Endodermal cell (in vitro differentiated cells): ENCODE measurements at places on chromosomes 12 and 14. TPM values are rescaled to one million over a fixed set of nuclear protein-coding genes. Genes with fewer than 3 reads are reported as not detected.

DNA sequence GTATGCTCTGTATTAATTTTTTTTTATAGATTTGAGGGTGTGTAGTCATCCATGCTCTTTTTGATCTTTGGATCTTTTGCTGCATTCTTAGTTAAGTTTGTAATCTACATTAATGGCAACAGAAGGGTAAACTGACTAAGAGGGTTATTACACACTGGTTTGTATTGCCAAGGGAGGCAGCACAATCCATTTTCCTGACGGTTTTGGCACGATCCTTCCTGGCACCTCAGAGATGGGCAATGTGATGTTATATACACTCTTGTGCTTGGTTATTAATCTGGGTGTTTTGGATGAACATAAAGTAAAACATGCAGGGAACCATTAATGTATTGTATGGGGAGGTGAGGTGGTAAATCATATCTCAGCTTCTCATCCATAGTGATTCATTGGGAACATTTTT lies 98.8 kb upstream of the SLC38A2 start:
- DNase-seq = no peak

DNA sequence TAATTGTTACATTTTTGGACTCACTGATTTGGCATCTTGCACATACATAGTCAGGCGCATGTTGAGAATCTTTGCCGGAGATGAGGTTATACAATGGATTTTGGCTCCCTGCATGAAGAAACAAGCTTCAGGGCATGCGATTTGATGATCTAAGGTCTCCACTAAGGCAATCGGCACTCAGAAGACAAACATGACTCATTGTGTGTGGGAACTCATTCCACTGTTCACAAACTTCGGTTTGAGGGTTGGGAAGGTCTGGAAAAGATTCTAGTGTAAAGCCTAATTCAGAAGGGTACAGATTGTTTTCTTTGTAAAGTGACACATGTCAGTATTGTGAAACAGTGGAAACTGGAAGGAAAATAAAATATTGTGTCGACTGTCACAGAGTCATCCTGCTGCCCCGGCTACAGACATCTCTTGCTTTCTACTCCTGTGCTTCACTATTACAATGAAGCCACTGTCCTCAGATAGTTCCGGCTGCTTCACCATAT lies 192.6 kb upstream of the HMGA2 start:
- DNase-seq = no peak

DNA sequence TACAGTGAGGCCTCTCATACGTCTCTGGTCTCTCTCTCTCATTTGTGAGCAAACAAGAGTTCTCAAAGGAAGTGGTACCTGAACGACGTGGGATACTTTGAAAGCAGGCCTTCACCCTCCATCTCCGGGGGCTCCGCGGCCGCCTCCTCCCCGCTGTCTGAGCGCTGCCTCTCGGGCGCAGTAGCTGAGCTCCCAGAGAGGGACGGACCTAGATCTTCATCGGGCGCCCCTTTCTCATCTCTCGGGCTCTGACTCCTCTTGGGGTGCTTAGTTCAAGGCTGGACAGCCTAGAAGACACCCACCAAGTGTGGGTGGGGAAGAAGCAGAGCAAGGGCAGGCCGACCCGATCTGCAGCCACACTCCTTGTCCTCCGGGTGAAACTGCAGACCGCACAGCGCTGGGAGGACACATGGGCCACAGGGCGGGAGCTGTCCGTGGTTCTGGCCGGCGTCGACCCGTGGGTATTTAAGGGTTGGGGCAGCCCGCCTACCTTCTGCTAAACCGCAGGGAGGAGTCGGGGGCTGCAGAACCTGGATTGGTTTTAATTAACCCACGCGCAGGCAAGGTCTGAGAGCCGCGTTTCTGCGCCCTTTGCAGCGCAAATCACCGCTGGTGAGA lies 92.7 kb downstream of the PAH start:
- peak; percentile 98 for DNase-seq

GRCh38 chr12:92028441-92028709 lies 117.3 kb downstream of the BTG1 start:
- no peak for DNase-seq

DNA sequence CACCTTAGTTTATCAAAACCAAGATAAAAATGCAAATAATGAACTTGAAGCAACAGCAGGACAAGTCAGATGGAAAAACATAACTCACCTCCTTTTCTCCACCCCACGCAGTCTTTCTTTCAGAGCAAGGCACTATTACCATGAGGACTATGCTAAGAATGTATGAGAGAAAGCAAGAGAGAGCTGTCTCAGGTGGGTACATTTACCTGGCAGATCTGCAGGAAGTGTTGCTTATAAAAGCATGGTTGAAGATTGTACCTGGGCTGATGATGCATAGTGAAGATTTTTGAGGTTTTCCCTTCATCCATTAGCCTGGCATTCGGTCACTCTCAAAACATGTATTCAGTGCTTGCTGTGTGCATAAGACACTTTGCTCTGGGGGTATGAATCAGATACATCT lies 68.8 kb upstream of the IFNG-AS1 start:
- no peak for DNase-seq

- DNase-seq = no peak
Measured at GRCh38 chr12:15274561-15274967, 47.7 kb upstream of the PTPRO start.

- peak; percentile 58 for DNase-seq
Measured at GRCh38 chr12:99154216-99154982, 493.2 kb upstream of the GARIN6 start.

DNA sequence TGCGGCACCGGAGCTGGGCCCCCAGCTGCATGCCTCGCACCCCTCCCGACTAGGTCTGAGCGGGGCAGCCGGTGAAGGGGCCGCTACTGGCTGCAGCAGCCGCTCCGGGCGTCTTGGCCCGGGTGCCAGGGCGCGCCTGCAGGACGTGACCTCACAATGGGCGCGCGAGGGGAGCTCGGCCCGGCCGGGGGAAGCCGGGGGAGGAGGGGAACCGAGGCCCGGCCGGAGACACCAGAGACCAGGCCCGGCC lies 353 bp downstream of the BAG5 start:
- DNase-seq = no peak

DNA sequence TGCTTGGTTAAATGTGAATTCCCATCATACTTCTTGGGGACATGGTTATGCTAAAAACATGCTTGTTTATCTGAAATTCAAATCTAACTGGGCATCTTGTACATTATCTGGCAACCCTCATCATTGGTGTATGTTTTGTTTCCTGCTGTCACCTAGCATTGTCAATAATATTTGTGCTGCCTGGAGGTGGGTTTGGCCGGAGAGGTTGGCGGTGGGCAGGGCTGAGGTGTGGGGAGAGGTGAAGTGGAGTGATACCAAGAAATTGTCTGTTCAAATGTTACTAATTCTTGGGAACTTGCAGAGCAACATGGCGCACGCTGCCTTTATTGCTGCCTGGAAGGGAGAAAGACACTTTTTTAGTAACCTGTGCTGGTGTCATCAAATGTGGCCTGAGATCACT lies 280.5 kb downstream of the VRK1 start:
- DNase-seq = no peak

GRCh38 chr14:56630707-56631106 lies 51.1 kb downstream of the TMEM260 start:
- DNase-seq = no peak

- DNase-seq = no peak
Measured at GRCh38 chr12:54870617-54871016, 16.3 kb downstream of the MUCL1 start.

- DNase-seq = no peak
Measured at GRCh38 chr12:113445544-113446171, 23.5 kb downstream of the SDSL start.

- DNase-seq = no peak
Measured at GRCh38 chr12:115973968-115974724, 303.3 kb downstream of the MED13L start.

GRCh38 chr12:9319044-9319841 lies 111.0 kb upstream of the PZP start:
- DNase-seq = no peak

DNA sequence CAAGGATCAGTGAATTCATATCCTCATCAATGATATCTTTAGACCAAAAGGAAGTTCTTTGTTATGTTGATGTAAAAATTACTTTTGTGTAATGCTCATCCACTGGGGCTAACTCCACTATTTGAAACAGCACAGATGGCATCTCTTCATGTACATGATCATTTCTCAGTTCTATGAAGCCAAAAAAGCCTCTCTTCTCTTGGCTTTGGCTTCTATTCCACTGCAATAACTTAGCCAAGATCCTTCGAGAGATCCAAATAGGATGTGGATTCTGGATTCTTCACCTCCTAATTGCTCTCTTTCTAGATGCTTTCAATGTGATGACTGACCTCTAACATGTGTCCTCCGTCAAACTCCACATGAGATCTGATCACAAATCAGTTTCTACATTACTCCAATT lies 851.2 kb downstream of the GALC start:
- DNase-seq = no peak

DNA sequence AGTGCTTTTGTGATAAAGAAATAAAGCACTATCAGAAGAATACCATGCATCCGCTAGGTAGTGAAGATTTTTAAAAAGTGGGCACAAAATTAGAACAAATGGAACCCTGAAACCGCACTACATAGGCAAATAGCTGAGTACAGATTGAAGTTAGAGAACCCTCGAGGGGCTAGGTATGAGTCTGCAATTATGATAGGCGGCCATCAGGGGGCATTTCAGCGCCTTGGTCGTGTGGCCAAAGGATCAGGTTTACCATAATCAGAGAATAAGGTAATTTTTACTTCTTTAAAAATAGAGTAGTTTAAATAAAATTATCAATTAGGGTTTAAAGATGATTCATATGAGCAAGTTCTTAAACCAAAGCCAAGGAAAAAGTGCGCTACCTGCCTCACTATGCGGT lies 129.8 kb downstream of the TMX1 start:
- peak; percentile 62 for DNase-seq

- DNase-seq = peak; percentile 100
Measured at GRCh38 chr12:13255792-13256691, 59.5 kb downstream of the EMP1 start.

- DNase-seq = no peak
Measured at GRCh38 chr14:88871429-88871828, 47.0 kb downstream of the TTC8 start.

GRCh38 chr12:51242876-51243275 lies 4.2 kb downstream of the DAZAP2 start:
- DNase-seq = no peak

DNA sequence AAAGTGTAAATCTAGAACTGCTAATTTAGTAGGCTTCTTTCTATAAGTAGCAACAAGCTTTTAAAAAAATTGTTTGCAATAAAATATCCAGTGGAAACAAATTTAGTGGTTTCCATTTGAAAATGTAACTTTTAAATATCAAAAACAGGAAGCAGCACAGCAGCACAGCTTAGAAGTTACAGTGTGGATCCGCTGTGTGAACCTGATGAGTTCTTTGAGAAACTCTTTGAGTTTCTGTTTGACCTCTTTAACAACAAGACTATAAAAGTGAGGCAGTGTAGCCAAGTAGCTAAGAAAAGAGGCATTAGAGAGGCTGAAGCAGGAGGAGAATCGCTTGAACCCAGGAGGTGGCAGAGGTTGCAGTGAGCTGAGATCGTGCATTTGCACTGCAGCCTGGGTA lies 178.3 kb downstream of the NAV3 start:
- no peak for DNase-seq

DNA sequence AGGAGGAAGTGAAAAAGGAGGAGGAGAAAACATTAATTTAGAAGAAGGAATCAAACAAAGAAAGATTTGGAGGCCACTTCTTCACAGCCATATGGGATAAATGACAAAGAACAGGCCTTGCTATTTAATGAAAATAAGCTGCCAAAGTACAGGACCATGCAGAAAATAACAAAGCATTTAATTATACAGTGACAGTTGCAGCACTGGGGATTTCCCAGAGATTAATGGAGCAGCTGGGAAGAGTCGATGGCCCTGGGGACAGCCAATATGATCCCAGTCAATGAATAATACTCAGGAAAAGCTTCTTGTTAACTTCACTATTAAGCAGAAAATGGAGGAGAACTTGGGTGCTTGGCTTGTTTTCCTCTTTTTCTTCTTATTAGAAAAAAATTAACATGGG lies 34.6 kb downstream of the RERG start:
- no peak for DNase-seq

DNA sequence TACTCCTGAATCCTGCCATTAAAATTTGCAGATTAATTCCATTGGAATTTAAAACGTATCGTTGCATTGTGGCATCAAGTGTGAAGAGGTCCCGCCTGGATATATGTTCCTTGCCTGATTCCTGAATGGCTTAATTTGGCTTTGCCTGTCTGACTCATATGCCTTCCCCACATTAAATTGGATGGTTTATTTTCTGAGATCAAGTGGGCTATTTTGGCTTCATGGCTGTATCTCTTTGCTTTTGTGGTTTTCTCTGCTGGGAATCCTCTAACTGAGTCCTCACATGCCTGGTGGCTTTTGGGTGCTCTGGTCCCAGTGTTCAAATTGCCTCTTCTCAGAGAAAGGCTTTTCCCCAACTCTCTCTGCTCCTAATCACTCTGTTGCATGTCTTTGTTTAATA lies 127.9 kb upstream of the DYRK2 start:
- no peak for DNase-seq

GRCh38 chr14:53953828-53954550 lies 2.6 kb downstream of the BMP4 start:
- DNase-seq = no peak

GRCh38 chr14:102225936-102226335 lies 79.0 kb downstream of the MOK start:
- DNase-seq = peak; percentile 47

GRCh38 chr14:68135566-68135965 lies 316.0 kb downstream of the RAD51B start:
- DNase-seq = no peak

DNA sequence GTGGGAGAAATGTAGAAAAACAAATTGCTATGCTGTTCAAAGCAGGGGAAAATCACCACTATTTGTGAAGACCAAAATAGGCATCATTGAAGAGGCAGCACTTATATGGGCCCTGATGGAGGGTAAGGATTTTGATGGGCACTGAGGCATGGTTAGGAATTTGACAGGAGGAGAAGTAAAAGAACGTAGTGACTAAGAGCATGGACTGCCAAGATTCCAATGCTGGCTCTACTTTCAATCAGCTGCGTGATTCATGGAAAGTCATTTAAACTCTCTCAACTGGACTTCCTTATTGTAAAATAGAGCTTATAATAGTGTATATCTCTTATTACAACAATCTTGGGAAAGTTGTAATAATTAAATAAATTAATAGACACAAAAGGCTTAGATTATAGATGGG lies 267.7 kb upstream of the G2E3 start:
- DNase-seq = no peak

DNA sequence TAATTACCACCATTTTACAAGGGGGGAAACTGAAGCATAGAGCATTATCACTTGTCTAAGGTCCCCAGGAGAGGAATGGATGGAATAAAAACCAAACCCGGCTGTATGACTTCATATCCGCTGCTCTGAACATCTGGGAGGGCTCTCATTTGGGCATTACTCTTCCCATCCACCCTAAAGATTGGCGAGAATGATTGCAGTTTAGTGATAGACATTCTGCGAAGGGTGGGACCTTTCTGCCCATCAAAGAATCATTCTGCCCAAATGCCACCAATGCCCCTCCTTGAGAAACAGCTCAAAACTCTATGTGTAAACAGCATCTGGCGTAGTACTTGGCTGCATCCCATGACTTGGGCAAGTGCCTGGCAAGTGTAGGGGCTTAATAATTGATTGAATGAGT lies 11.6 kb downstream of the CHST11 start:
- DNase-seq = peak; percentile 26

CMTM5 gene
- total RNA-seq = 0.40 TPM in 1 of 2 replicates, not detected in the other

IKBIP gene
- 10.6 and 12.6 TPM in 2 replicates for total RNA-seq

CLBA1 gene
- total RNA-seq = 9.9 to 11.2 TPM (median 10.6 TPM) in 3 replicates

DEGS2 gene
- total RNA-seq = 0.24 to 3.8 TPM (median 0.99 TPM) in 3 replicates

AHNAK2 gene
- total RNA-seq = 0.78 to 0.94 TPM (median 0.93 TPM) in 3 replicates
